ENCODE measurements at places on chromosomes 1 and 21.

DNA sequence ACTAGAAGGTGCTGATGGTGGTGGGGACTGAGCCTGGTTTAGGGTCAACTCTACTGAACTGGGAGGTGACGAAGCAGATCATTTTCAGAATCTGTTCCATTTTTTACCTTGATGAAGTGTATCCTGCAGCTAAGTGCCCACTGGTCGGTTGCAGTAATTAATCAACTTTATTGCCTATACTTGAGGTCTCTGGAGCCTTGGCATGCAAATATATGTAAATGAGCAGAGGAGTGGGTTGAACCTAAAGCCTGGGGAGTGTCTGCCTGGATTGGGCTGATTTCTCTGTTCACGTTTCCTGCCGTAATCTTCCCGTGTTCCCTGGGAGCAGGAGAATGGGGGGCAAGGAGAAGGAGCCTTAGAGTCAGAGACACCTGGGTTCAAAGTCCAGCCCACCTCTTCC is 286.8 kb downstream of the PTPRU start:
- no peak for DNase-seq

GRCh38 chr1:173206816-173207568 is at the start of gene TNFSF4:
TSS of gene TNFSF4 (minus strand) at chr1:173207331. CDS start at chr1:173207176, 155 bp downstream.
- no peak for DNase-seq

- no peak for DNase-seq
Measured at GRCh38 chr1:193729429-193729828, 543.0 kb upstream of the B3GALT2 start.

DNA sequence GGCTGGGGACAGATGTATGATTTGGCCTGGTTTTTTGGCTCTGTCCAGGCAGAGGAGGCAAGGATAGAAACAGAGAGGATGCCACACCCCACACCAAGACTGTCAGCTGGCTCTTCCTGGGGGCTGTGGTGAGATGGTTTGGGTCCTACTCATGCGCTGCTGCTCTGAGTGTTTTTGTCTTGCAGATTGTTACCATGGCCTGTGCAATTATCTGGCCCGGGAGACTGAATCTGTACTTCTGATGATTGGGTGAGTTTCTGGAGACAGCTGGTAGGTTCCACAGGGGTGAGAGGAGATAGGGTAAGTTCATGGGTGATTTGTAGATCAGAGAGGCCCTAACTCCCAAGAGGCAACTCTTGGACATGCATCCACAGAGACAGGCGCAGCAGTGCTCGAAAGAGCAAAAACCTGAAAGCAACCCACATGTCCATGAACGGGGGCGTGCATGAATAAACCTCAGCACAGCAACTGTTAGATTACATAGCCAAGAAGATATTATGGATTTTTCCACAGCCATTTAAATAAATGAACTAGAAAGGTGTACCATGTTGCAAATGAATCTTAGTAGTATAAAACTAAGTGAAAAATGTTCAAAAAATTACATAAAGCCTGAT is 17.8 kb downstream of the AADACL4 start:
- DNase-seq: no peak

- no peak for DNase-seq
Measured at GRCh38 chr1:156812293-156812990, 4.2 kb downstream of the SH2D2A start.

GRCh38 chr1:236066054-236066453 is 1.2 kb upstream of the NID1 start:
- no peak for DNase-seq

DNA sequence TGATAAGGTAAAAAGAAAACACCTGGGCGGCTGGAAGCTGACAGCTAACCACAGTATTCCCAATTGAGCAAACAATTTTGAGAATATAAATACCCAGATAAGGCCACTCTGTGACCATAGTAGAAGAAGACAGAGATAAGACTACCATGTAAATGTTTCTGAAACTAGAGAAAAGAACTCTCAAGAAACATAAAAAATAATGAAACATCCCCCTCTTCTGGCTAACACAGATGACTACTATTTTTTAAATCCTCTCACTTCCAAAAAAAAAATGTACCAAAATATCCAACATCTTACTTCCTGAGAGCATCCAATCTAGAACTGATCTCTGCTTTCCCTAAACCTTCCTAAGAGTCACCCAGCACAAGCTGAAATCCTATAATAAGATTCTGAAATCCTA is 125.9 kb downstream of the HFM1 start:
- no peak for DNase-seq

DNA sequence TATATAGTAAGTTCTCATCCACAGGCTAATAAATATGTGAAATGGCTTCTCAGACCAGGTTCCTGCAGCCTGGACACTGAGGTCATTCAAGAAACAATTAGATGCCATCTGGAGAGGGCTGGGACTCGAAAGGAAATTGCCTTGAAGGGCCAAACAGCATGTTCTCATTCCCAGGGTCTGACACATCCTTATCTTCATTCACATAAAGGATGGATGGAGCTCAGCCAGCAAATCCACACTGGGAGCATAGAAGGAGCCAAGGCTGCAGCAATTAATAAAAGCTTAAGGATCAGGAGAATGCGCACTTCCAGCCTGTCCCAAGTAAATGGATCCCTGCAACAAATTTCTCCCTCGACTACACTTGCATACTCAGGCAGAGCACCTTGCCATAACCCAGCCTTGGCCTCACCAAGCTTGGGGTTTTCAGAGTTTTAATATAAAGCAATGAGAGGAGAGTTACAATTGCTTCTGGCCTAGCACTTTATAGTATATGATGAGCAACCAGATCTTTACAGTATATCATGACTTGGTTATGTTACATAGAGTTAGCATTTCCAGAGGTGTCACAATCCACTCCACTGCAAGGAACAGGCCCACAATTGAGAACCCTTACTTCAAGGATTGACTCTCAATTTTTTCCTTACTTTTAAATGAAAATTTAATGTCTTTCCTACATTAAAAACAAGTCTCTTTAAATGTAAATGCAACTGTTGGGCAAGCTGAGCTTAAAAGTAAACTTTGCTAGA is 55.9 kb downstream of the BCAR3 start:
- no peak for DNase-seq

DNA sequence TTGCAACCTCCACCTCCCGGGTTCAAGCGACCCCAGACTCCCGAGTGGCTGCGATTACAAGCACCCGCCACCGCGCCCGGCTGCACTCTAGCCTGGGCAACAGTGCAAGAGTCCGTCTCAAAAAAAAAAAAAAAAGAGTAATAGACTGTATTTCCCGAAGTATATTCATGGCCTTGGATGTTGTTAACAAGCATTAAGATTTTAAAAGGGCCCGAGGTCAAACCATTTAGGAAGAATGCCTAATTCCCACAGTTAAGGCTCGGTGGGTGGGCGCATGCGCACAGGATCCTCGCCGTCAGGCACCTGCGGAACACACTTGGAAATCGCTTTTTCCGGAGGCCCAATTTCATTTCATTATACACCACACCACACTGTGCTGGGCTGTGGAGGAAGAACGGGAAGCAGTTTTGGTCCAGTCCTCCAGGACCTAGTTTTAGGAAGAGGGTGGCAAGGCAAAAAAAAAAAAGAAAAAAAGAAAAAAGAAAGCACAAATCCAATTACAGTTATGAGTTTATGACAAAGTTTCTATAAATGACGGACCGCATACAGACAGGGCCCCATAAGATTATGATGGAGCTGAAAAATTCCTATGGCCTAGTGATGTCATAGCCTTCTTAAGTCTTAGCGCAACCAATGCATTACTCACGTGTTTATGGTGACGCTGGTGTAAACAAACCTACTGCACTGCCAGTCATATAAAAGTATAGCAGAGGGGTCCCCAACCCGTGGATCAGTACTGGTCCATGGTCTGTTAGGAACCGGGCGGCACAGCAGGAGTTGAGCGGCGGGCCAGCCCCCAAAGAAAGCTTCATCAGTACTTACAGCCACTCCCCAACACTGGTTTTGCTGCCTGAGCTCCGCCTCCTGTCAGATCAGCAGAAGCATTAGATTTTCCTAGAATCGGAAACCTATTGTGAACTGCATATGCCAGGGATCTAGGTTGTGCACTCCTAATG is 38.2 kb downstream of the H3-3A start:
- DNase-seq: no peak

DNA sequence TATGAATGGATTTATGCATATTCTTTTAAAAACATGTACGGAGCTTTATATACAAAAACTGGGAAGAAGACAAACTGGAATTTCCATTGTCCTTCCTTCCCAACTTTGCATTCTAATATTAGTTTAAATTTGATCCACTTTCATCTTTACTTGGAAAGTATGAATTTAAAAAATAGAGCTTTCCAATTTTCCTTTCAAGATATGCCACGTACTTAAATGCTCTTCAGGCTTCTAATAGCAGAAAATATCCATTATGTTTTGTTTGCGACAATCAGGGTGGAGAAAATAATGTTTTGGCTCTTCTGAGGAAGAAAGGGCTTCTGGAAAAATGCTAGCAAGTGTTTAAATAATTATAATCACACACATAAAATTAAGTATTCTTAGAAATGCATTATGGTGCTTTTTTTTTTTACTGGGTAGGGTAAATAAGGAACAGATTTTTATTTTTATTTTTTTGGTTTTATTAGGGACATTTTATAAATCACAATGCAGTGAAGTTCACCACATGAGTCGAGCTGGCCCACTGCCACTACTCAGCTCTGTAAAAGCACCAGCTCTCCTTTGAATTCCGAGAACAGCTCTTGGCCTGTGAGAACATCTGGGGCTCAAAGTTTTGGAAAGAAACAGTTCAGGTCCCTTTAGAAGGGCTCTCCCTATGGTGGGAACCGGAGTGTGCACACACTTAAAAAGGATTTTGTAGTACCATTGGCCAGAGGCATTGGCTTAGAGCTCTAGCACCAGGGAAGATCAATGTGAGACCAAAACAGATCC is 287.4 kb upstream of the LYPLAL1 start:
- no peak for DNase-seq

DNA sequence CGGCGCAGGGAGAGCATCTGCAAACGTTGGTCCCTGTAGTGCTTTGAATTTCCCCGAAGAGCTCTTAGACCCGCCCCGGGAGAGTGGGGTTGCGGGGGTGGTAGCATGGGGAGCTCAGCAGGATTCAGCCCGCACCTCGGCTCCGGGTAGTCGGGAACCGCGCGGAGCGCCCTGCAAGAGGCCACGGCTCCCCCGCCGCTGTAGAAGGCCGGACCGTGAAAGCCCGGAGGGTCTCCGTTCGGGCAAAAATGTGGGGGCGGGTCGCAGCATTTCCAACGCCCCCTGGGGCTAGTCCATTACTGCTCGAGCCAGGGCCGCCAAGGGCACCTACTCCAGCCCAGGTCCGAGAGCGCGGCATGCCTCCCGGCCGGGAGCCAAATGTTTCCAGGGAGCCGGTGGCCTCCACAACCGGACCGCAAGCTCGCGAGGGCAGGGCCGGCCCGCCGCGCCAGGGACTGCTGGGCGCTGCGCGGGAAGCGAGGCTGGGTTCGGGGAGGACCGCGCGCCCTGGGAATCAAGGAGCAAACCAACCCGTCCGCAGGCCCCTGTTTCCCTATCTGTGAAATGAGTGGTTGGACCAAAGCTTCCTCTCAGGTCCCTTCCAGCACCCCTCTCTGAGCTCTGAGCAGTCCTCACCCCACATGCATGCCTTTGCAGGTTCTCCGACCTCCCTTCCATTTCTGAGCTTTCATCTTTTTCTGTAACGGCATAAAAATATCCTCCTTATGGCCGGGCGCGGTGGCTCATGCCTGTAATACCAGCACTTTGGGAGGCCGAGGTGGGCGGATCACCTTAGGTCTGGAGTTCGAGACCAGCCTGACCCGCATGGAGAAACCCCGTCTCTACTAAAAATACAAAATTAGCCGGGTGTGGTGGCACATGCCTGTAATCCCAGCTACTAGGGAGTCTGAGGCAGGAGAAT is 775 bp upstream of the TMEM63A start:
- no peak for DNase-seq

GRCh38 chr1:242033447-242033846 is 34.5 kb upstream of the MAP1LC3C start:
- DNase-seq: no peak

- DNase-seq: no peak
Measured at GRCh38 chr1:198657550-198658064, 18.8 kb downstream of the PTPRC start.

DNA sequence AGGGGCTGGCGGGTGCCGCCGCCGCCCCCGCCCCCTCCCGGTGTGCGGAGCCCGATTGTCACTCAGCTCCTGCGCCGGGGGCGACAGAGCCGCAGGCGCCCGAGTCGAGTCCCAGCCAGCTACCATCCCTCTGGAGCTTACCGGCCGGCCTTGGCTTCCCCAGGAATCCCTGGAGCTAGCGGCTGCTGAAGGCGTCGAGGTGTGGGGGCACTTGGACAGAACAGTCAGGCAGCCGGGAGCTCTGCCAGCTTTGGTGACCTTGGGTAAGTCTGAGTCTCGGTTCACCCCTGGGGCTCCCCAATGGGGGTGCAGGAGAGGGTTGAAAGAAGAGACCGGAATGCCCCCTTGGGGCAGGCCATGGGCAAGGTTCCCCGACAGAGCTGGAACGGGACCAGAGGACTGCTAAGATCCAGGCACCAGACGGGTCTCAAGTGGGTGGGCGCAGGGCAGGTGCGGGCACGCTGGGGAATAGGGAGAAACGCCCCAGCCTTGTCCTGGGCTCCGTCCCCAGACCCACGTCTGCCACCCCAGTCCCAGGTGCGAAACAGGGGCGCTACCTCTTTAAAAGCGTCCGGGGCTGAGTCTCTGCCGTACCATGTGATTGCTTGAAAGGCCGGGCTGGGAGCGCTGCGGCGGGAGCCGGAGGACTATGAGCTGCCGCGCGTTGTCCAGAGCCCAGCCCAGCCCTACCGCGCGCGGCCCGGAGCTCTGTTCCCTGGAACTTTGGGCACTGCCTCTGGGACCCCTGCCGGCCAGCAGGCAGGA is at the start of gene ADORA1:
Gene ADORA1, plus strand, starts transcription at position 61 of the 765 bp plus-strand sequence. CDS start 1,116 bp downstream, outside the sequence.
- peak; percentile 59 for DNase-seq

DNA sequence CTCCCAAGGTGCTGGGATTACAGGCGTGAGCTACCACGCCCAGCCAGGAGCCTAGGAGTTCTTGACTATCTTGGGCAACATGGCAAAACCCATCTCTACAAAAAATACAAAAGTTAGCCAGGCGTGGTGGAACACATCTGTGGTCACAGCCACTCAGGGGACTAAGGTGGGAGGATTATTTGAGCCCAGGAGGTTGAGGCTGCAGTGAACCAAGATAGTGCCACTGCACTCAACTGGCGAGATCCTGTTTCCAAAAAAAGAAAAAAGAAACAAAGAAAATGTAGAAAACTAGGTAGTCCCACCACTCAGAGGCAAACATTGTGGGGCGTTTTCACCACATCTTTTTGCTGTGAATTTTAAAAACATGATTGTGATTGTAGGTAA is 141.3 kb downstream of the ZZZ3 start:
- DNase-seq: no peak

- no peak for DNase-seq
Measured at GRCh38 chr1:27621051-27621920, 13.7 kb downstream of the FGR start.

- no peak for DNase-seq
Measured at GRCh38 chr1:185608177-185608576, 126.0 kb upstream of the HMCN1 start.

- DNase-seq: peak; percentile 35
Measured at GRCh38 chr1:157490467-157491165, 61.7 kb downstream of the FCRL5 start.

- DNase-seq: no peak
Measured at GRCh38 chr21:43911935-43912487, 47.0 kb downstream of the AGPAT3 start.

- no peak for DNase-seq
Measured at GRCh38 chr1:48493970-48494769, 22.2 kb upstream of the SPATA6 start.

Data from NCI-H2107 (cell line).